ENCODE measurements at places on chromosomes 3 and 15. TPM values are rescaled to one million over a fixed set of nuclear protein-coding genes. Genes with fewer than 3 reads are reported as not detected.

Gene GPR176
- 8.0 TPM for total RNA-seq

Gene FGF7
- total RNA-seq, result 0.17 TPM

Gene SFMBT1
- 3.5 TPM for total RNA-seq

Gene EHHADH
- 4.1 TPM for total RNA-seq

Gene ASB14
- not detected for total RNA-seq

Gene C3orf52
- 16.8 TPM for total RNA-seq

Gene SNTN
- not detected for total RNA-seq

Gene GOLGA6B
- total RNA-seq, result not detected

Gene ACAN
- under 0.01 TPM for total RNA-seq

Gene UPK1B
- total RNA-seq, result not detected

Gene NEK4
- total RNA-seq, result 16.2 TPM

Gene KBTBD13
- total RNA-seq, result not detected

Gene GTF2A2
- 34.9 TPM for total RNA-seq

Gene GREM1
- 2.1 TPM for total RNA-seq

Gene SKIL
- total RNA-seq, result 122 TPM

Gene STRIT1
- not detected for total RNA-seq

Gene CCDC80
- 17.3 TPM for total RNA-seq

Gene MUSTN1
- not detected for total RNA-seq

Gene C3orf85
- total RNA-seq, result not detected

Gene MESP2
- not detected for total RNA-seq

Gene COPG1
- total RNA-seq, result 173 TPM

Gene RABL3
- total RNA-seq, result 9.4 TPM

Gene ATP10A
- 0.54 TPM for total RNA-seq

Gene PYDC2
- total RNA-seq, result not detected

Gene EPM2AIP1
- total RNA-seq, result 12.7 TPM

Gene CPN2
- total RNA-seq, result not detected

Gene MORC1
- total RNA-seq, result not detected

Gene CHRNB4
- not detected for total RNA-seq

Gene AADACL2
- not detected for total RNA-seq

Gene MYO5A
- total RNA-seq, result 33.8 TPM

Gene SH2D7
- total RNA-seq, result not detected

Gene GRIP2
- total RNA-seq, result under 0.01 TPM

Gene IFRD2
- total RNA-seq, result 93.9 TPM

Gene POPDC2
- total RNA-seq, result 0.17 TPM

Gene GPR62
- under 0.01 TPM for total RNA-seq

Gene AHSG
- total RNA-seq, result 0.09 TPM

Gene CCDC54
- not detected for total RNA-seq

Gene TMEM42
- total RNA-seq, result 8.5 TPM

Gene ARPP21
- total RNA-seq, result not detected

Gene P4HTM
- total RNA-seq, result 3.2 TPM

Gene CYP19A1
- total RNA-seq, result 0.11 TPM

Gene LRRC15
- 0.17 TPM for total RNA-seq

Gene SIDT1
- 0.09 TPM for total RNA-seq

Gene CCDC39
- not detected for total RNA-seq

Gene RGMA
- total RNA-seq, result not detected

Gene PCSK6
- total RNA-seq, result 34.4 TPM

Gene EFCAB12
- total RNA-seq, result under 0.01 TPM

Gene TCF12
- 63.2 TPM for total RNA-seq

Gene AGBL1
- not detected for total RNA-seq

Gene PDE12
- total RNA-seq, result 11.6 TPM

Gene PLA2G4E
- total RNA-seq, result not detected

Gene GXYLT2
- 0.09 TPM for total RNA-seq

Gene ADAMTS7
- total RNA-seq, result 6.6 TPM

Gene MTMR10
- 19.9 TPM for total RNA-seq

Gene ALDH1L1
- total RNA-seq, result 0.09 TPM

Data from dermis lymphatic vessel endothelial cell (primary cell).